ENCODE measurements at places on chromosomes 1 and 21.

GRCh38 chr1:169089776-169090175 lies 16.7 kb upstream of the ATP1B1 start:
- no peak for DNase-seq

GRCh38 chr1:47434051-47434842 lies 3.6 kb upstream of the FOXD2 start:
- peak; percentile 27 for DNase-seq

GRCh38 chr21:33810766-33811165 lies 104.8 kb downstream of the ATP5PO start:
- no peak for DNase-seq

GRCh38 chr1:172745014-172745413 lies 86.1 kb downstream of the FASLG start:
- DNase-seq = peak; percentile 81

DNA sequence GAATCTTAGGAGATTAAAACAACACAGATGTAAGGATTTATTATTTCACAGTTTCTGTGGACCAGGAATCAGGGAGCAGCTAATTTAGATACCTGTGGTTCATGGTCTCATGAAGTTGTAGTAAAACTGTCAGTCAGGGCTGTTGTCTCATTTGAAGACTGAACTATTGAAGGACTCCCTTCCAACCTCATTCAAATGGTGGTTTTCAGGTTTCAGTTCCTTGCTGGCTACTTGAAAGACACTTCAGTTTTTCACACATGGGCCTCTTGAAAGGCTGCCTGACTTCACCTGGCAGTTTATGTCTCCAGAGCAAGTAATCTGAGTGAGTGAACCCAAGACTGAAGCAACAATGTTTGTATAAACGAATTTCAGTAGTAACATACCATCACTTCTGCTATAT lies 915.9 kb downstream of the PLA2G4A start:
- no peak for DNase-seq

DNA sequence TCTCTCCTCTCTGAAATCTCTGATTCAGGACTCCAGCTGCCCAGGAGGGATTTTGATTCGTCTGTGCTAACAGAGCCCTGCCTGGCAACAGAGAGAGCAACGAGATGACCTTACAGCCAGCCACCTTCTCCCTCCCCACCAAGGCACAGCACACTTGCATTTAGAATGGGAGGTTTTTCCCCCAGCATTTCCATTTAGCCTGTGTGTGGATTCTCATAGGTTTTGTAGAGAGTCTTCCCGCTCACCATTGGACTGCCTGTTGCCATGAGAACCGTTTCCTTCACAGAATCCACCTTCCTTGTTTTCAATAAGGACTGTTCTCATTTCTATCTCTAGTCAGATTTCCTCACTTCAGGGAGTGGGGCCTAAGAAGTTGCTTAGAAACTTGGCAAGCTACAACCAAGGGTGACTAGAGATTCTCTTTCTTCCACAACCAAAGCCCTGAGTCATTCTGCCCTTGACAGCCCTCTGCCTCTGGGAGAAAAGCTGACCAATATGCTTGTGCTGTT lies 5.8 kb upstream of the IKBKE start:
- DNase-seq = no peak

- DNase-seq = no peak
Measured at GRCh38 chr21:41753006-41753898, 13.6 kb downstream of the RIPK4 start.

DNA sequence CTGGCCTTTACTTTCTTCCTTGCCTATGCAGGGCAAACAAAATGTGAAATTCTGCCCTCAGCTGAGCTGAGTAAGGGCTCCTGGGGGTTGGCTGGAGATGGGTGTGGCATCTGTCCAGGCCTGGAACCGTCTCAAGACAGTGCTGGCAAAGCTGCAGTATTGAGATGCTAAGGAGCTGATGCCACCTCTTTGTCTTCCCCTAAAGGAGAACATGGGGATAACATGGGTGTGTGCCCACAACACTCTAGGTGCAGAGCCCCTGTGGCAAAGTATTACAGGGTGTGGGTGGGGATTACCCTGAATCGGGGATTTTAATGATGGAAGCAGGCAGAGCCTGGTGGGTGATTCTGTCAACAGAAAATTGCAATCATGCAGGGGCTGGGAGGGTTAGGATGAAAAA lies 2.5 kb upstream of the ST3GAL3 start:
- no peak for DNase-seq

GRCh38 chr1:204410688-204411450 lies 748 bp downstream of the PPP1R15B start:
- no peak for DNase-seq

DNA sequence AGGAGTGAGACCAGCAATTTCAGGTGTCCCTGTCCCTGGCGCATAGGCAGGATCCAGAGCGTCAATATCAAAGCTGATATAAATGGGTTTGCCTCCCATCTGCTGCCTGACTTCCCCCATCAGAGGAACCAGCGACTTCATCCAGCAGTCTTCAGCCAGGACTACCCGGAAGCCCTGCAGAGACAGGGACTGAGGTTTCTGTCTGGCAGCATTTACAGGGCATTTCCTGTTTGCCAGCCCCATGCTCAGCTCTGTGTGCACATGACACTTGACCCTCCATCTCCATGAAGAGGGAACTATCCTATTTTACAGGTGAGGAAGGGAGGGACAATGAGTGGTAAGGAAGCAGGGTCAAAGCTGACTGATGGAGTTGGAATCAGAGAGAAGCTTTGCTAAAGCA lies 7.2 kb downstream of the AGMAT start:
- peak; percentile 14 for DNase-seq

- no peak for DNase-seq
Measured at GRCh38 chr21:44332383-44332782, 6.8 kb downstream of the CFAP410 start.

DNA sequence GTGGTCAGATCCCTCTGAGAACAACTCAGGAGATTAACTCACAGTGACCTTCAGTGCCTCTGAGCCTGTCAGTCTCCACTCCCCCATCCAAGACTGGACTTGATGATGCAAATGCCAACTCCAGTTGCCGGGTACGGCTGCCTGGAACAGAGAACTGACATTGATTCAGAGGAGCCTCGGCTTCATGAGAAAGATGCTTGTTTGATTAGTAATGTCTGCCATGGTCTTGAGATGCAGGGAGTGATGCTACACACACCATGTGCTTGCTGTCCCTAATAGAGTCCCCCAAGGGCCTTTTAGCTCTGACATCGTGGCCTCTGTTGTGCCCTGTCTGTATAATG lies 51.8 kb upstream of the LRP8 start:
- no peak for DNase-seq

DNA sequence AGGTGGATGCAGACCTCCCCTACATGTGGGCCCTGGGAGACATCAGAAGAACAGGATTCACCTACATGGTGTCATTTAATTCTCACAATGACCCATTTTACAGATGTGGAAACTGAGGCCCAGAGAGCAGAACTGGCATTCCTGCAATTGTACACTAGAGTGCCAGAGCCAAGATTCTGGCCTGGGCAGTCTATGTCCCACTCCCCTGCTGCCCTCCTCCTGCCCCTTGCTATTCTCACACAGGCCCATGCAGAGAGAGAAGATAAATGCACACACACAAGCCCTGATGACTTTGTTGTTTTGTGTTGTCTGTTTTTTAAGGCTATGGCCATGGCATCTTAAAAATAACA lies 64.2 kb downstream of the EPHB2 start:
- no peak for DNase-seq

DNA sequence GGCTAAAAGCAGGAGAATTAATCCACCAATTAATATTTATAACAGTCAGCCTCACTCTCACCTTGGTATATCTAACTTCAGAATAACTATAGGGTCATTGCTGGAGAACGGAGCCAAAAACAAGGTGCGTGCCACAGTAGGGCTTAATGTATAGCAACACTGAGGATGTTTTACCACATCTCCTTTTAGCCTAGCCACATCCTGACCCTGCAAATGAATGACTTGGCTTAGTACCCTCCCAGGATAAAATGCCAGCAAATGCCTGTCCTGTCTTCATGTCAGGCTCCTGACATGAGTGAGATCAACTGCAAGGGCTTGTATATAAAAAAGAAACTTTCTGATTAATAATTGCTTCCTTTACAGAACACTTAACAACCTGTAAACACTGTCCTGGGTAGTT lies 2.7 kb upstream of the CDC42BPA start:
- DNase-seq = no peak

DNA sequence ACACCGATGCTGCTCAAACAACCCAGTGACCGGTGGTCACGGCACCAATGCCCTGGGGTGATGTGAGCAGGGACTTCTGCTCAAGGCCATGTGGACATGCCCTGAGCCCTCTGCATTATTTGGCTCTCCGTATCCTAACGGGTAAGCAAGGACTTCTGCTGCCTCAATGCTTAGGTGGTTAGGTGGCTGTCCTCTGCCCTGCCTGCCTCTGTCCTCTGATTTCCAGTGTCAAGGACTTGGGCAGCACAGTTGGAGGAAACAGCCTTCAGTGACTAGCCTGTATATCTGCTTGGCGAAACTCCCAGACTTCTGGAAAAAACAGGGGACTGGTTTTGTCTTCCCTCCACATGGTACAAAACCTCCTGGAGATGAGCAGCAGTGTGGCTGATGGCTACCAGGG lies 34.5 kb downstream of the DNAJC11 start:
- DNase-seq = no peak

DNA sequence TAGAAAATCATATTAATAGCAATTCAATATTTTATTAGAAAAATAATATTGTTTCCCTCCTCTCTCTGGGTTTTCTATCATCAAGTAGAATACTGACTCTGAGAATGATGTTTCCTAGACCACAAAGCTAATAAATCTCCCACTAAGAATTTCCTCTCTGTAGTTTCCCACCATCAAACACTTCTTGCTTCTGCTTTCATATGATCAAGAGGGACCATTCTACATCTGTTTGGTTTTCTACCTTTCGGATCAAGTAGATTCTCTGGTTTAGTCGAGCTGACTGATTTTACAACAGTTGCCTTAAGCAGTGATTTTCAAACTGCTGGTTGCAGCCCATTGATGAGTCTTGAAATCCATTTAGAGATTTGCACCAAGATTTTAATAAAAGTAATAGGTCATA lies 240.2 kb upstream of the PTBP2 start:
- no peak for DNase-seq

- no peak for DNase-seq
Measured at GRCh38 chr1:194709439-194709838, 1523.0 kb upstream of the B3GALT2 start.

DNA sequence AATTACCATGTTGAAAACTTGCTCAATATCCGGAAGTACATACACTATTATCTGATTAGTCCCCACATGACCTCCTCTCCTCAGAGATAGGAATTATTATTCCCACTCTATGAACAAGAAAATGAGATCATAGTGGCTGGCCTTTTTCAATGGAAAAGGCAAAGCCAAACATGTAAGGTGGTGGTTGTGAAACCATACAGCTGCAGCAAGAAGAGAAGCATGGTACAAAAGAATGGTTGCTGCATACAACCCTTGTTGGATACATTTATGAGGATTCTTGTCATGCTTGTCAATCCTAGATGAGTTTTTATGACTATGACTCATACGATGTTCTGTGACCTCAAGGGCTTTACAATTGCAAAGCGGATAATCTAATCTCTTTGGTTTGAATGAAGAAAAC lies 514.7 kb downstream of the PLPP3 start:
- DNase-seq = no peak

DNA sequence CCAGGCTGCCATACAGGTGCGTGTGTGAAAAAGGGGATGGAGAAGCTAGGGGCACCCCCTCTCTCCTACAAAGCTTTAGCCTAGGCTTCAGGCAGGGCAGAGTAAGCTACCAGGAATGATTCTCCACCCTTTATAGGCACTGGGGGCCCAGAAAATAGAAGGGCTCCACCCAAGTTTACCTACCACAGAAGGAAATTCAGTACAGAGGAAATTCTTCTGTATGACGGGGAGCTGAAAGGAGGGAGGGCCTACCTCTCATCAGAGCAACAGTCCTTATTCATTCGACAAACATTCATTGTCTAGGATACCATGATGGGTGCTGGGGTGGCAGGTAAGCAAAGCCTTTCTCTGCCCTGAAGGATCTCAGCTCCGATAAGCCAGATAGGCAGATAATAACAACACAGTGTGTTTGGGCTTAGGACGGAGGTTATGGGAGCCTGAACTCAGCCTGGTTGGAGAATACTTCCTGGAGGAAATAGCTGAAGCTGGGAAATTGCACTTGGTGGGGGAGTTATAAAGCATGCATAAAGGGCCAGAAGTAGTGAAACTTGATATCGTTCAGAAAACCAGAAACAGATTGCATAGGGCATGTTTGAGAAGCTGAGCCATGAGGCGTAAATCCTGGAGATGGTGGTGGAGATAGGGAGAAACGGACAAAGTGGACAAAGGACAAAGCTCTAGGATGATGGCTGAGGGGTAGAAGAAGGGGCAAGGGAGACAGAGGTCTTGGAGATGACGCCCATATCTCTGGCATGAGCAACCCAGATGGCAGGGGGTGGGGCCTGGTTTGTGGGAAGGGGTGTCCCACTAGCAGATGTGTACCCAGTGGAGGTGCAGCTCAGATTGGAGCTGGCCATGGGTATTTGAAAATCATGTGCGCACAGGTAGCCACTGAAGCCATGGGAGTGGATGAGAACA lies 5.3 kb upstream of the P3R3URF start:
- DNase-seq = peak; percentile 85

DNA sequence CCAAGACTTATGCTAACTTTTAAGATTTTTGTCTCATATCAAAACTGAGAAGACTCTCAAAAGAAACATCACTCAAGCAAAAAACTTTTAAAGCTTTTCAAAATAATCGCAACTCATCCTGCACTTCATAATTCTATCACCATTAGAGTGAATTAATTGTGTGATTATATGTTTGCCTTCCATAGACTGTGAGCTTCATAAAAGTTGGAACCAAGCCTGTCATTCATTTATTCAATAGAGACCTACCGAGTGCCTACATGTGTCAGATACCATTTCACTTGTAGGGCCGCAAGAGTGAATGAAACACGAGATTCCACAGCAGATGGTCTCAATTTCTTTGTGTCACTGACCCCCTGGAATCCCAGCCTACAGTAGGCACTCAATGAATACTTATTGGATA lies 106.4 kb downstream of the RHOU start:
- DNase-seq = no peak

DNA sequence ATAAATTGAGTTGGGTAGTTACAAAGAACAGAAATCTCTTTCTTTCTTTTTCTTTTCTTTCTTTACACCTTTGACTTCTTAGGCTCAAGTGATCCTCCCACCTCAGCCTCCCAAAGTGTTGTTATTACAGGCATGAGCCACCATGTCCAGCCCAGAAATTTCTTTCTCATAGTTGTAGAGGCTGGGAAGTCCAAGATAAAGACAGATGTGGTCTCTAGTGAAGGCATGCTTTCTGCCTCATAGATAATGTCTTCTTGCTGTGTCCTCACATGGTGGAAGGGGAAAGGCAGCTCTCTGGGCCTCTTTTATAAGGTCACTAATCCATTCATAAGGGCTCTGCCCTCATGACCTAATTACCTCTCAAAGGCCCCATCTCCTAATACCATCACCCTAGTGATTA lies 64.0 kb upstream of the DNAJC6 start:
- DNase-seq = no peak
